ENCODE measurements at places on chromosomes 12 and 14. TPM values are rescaled to one million over a fixed set of nuclear protein-coding genes. Genes with fewer than 3 reads are reported as not detected.

Gene TAS2R9
- total RNA-seq, result not detected

Gene PRIMA1
- total RNA-seq, result not detected

GRCh38 chr14:69882915-69883314, 3.7 kb downstream of the SMOC1 start:
- H3K4me3 ChIP-seq, result no peak overlapping the region
- H3K36me3 ChIP-seq, result no peaks in the 10 kb centered on the region
- peaks cover 69% of the 10 kb centered on the region for H3K27me3 ChIP-seq
- H3K27ac ChIP-seq, result no peak overlapping the region
- DNase-seq, result no peak

Gene TMEM30B
- 3.4 TPM for total RNA-seq

Gene KCNH5
- not detected for total RNA-seq

Gene KMT2D
- total RNA-seq, result 84.2 TPM

DNA sequence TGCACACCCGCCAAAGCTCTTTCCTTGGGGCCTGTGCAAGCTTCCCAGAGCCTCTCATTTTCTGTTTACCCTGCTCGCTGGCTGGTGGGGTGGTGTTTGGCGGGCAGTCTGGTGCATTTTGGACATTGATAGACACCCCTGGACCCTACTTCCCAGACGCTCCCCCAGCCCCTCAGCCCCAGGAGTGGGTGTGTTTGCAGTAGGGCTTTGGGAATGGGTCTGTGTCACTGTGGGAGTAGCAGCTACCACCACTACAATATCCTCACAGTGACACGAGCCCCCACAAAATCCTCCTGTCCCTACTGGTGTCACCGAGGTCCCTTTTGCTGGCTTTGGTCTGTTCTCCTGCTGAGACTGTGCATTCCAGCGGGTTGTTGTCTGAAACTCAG, 371.3 kb downstream of the TMEM121 start:
- no peak overlapping the region for H3K4me3 ChIP-seq
- no peaks in the 10 kb centered on the region for H3K36me3 ChIP-seq
- DNase-seq, result no peak
- H3K27ac ChIP-seq, result no peak overlapping the region
- peaks cover 30% of the 10 kb centered on the region for H3K27me3 ChIP-seq

DNA sequence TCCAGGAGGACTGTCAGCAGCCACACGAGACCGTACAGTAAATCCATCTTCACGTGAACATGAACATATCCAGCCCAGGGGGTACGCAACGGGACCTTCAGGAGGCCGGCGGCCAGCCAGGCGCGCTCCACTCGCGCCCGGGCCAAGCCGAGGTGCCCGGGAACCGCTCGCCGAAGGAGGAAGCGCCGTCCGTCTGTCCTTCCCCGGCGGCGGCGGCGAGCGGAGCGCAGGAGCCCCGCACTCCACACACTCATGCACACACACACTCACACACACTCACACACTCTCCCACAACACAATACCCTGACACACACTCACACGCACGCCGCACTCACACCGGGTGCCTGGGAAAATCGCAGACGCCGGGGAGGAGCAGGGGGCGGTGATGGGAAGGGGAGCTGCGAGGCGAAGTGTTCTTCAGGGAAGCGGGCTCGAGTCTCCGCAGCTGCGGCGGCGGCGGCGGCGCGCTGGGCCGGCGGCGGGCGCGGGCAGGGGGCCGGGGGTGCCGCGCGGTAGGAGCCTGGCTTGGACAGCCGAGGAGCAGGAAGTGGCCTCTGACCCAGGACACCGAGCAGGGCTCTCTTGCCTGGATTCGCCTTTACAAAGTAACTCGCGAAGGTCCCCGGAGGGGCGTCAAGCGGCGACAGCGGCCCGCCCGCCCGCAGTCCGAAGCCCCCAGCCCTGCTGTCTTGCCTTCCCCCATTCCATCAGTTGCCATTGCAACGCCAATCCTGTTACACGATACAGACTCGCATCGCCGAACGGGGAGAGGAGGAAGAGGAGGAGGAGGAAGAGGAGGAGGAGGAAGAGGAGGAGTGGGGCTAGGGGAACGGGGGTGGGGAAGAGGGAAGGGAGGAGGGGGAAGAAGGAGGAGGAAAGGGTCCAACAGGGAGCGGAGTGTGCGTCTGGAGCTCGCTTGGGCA, 601 bp downstream of the MDGA2 start:
- peaks cover 4% of the 10 kb centered on the region for H3K36me3 ChIP-seq
- H3K27ac ChIP-seq, result no peak overlapping the region
- H3K27me3 ChIP-seq, result peaks cover 43% of the 10 kb centered on the region
- no peak for DNase-seq

Gene PPP1R13B
- total RNA-seq, result 13.8 TPM

- no peak for DNase-seq
- H3K27ac ChIP-seq, result peak overlapping the region; percentile 66
- H3K27me3 ChIP-seq, result no peaks in the 10 kb centered on the region
- no peaks in the 10 kb centered on the region for H3K36me3 ChIP-seq
- peak overlapping the region; percentile 48 for H3K4me3 ChIP-seq
Measured at GRCh38 chr12:116165036-116165425, 112.5 kb downstream of the MED13L start.

Gene POTEM
- total RNA-seq, result not detected

- H3K27me3 ChIP-seq, result peaks cover 14% of the 10 kb centered on the region
- H3K4me1 ChIP-seq, result no peaks in the 10 kb centered on the region
- H3K27ac ChIP-seq, result no peak overlapping the region
- H3K36me3 ChIP-seq, result no peaks in the 10 kb centered on the region
- DNase-seq, result no peak
- no peak overlapping the region for H3K4me3 ChIP-seq
Measured at GRCh38 chr14:94310248-94310647, 12.9 kb downstream of the SERPINA6 start.

DNA sequence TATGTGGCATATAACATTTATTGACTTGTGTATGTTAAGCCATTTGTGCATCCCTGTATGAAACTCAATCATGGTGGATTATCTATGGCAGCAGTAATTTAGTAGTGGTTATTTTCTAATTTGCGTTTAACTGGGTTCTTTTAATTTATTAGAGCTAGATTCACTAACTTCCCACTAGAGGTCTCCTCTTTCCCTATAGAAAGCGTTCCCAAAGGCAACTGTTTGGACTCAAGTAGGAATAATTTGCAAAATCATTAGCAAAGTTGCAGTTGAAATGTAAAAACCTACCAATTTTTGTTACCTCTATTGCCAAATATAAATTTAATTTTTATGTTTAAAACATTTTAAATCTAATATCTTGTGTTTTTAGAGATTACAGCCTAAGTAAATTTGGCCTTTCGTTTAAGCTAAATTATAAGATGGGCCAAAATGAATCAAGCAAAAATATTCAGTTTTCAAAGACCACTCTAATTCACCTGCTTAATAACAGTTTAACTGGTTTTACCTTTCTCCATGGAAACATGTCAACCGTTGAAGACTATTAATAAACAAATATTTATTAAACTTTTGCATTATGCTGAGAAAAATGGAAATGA, 6.0 kb downstream of the DMAC2L start:
- no peaks in the 10 kb centered on the region for H3K27me3 ChIP-seq
- peaks cover 28% of the 10 kb centered on the region for H3K4me1 ChIP-seq
- DNase-seq, result no peak
- peaks cover 8% of the 10 kb centered on the region for H3K36me3 ChIP-seq
- H3K4me3 ChIP-seq, result no peak overlapping the region

- H3K36me3 ChIP-seq, result no peaks in the 10 kb centered on the region
- H3K4me1 ChIP-seq, result peaks cover 50% of the 10 kb centered on the region
- peak overlapping the region; percentile 82 for H3K27ac ChIP-seq
- no peaks in the 10 kb centered on the region for H3K27me3 ChIP-seq
Measured at GRCh38 chr12:561908-562593, 101.2 kb downstream of the NINJ2 start.

DNA sequence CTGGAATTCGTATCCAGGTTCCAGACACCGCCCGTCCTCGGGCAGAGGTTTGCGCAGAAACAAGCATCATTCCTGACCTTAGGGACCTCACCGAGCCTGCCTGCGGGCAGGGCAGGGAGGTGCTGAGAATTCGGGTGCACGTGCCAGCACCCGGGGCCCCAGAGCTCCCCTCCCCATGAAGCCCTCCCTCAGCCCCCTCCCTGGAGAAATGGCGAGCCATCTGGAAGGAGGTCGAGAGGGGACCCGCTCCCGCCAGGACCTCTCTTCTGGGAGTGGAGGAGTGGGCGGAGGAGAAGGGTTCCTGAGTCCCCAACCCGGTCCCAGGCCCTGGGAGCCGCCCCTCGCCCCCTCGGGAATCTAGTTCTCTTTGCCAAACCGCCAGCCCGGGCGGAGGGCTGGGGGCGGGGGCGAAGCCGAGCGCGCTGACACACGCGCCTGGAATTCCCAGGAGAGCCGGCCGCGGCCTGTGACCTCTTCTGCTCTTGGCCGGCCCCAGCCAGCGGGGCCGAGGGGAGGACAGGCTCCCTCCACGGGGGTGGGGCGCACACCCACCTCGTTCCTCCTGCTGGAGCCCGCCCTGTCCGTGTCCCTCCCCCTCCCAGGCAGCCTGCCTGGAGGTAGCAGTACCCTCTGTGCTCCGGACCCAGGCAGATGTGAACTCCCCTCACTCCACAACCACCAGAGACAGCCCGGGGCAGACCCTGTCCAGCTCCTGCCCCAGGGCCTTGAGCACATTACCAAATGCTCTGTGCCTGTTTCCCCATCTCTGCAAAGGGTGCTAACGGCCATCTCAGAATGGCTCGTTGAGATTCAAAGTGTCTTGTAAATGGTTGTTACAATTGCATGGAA, 23.0 kb upstream of the GPR132 start:
- no peaks in the 10 kb centered on the region for H3K36me3 ChIP-seq
- peak overlapping the region; percentile 72 for H3K4me3 ChIP-seq
- no peak for DNase-seq
- H3K27ac ChIP-seq, result no peak overlapping the region
- peaks cover 13% of the 10 kb centered on the region for H3K27me3 ChIP-seq

Gene GPR135
- total RNA-seq, result 0.74 TPM

Gene CCDC196
- total RNA-seq, result not detected

Gene PELI2
- total RNA-seq, result 11.3 TPM

GRCh38 chr12:132887513-132888351, at the start of gene CHFR:
TSS of gene CHFR (minus strand) at chr12:132887605. CDS start at chr12:132887328, 277 bp downstream.
- peak within 1 kb of the TSS; percentile 99 for H3K4me3 ChIP-seq
- peaks cover 16% of the 10 kb centered on the region for H3K4me1 ChIP-seq
- DNase-seq, result peak; percentile 97
- H3K36me3 ChIP-seq, result peaks cover 3% of the 10 kb centered on the region
- no peaks in the 10 kb centered on the region for H3K27me3 ChIP-seq

Gene SRGAP1
- 0.02 TPM for total RNA-seq

Gene SLC39A5
- 0.44 TPM for total RNA-seq

DNA sequence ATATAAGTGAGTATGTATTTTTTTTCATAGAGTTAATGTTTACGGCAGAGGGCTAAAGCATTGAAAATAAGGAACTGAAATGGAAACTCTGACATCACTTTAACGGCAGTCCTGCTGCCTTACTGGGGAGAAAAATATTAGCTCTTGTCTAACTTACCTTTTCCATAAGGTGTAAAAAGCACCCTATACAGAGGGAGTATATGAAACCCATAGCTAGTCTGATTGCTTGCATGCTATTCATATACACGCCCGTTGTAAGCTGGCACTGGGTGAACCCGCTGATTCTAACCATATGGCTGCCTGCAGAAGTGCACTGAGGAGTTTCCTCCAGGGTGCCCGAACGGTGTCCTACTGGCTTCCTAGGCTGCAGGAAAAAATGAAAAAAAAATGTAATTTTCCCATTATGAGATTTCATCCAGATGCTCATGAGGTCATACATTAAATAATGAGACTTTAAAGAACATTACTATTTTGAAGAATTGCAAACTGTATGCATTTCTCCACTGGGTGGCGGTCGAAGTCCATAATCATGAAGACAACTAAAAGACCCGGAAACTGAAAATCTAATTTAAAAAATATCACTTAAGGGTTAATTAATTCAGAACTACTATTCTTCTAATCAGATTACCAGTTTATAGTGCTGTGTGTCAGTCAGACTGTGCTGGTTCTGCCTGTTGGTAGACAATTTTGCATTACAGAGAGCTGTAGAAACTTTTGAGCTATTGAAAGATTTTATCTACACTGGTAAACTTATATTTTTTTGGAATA, 144.7 kb downstream of the ALX1 start:
- no peaks in the 10 kb centered on the region for H3K4me1 ChIP-seq
- H3K27me3 ChIP-seq, result no peaks in the 10 kb centered on the region

Gene KRT82
- not detected for total RNA-seq

DNA sequence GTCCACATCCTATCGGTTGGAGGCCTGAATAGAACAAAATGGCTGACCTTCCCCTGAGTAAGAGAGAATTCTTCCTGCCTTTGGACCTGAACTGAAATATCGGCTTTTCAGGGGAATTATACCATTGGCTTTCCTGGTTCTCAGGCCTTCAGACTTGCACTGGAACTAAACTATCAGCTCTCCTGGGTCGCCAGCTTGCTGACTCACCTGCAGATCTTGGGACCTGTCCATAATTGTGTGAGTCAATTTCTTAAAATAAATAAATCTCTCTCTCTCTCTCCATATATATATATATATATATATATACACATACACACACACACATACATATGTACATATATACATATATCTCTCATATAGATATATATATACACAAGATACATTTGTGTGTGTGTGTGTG, 41.6 kb downstream of the KCNK10 start:
- no peaks in the 10 kb centered on the region for H3K4me1 ChIP-seq
- H3K36me3 ChIP-seq, result no peaks in the 10 kb centered on the region

GRCh38 chr12:88391556-88391955, 188.7 kb downstream of the KITLG start:
- no peak overlapping the region for H3K27ac ChIP-seq
- H3K4me3 ChIP-seq, result no peak overlapping the region
- DNase-seq, result no peak
- H3K4me1 ChIP-seq, result peaks cover 18% of the 10 kb centered on the region
- no peaks in the 10 kb centered on the region for H3K36me3 ChIP-seq

DNA sequence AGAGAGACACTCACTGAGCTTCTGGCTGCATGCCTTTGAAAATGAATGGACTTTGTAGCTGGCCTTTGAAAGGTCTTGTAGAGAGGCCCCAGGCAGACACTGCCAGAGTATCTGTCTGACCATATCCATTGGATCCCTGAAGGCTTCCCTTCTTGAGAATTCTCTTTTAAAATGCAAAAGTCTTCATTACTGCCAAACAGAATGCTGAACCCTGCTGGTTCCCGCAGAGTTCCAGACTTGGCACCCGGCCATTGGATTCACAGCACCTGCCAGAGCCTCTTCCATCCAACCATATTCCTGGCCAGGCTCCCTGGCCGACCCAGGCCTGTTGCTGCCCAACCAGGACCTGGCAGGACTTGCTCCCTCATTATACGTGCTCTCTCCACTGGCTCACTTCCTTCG, 182.5 kb downstream of the GXYLT1 start:
- no peaks in the 10 kb centered on the region for H3K4me1 ChIP-seq
- H3K27me3 ChIP-seq, result peaks cover 7% of the 10 kb centered on the region
- H3K4me3 ChIP-seq, result no peak overlapping the region
- H3K36me3 ChIP-seq, result no peaks in the 10 kb centered on the region
- no peak for DNase-seq

Gene CCDC177
- not detected for total RNA-seq

GRCh38 chr14:22897357-22897756, 14.3 kb downstream of the REM2 start:
- no peak overlapping the region for H3K27ac ChIP-seq
- no peak for DNase-seq
- peaks cover 20% of the 10 kb centered on the region for H3K4me1 ChIP-seq
- H3K27me3 ChIP-seq, result no peaks in the 10 kb centered on the region

Gene RNASE3
- not detected for total RNA-seq

Gene TAS2R14
- 1.9 TPM for total RNA-seq

GRCh38 chr14:104867371-104868059, 2.4 kb downstream of the CEP170B start:
- peaks cover 8% of the 10 kb centered on the region for H3K4me1 ChIP-seq
- H3K27me3 ChIP-seq, result peaks cover 19% of the 10 kb centered on the region
- no peak for DNase-seq
- H3K4me3 ChIP-seq, result peak overlapping the region; percentile 81
